ENCODE measurements at places on chromosomes 5 and 9.
A peak's percentile ranks its signal among the peaks of the same experiment; 100 is the strongest.

- DNase-seq, result no peak
Measured at GRCh38 chr5:78811121-78811817, 162.7 kb upstream of the LHFPL2 start.

GRCh38 chr5:84228266-84228665 lies 156.4 kb downstream of the EDIL3 start:
- DNase-seq, result peak; percentile 43

- DNase-seq, result no peak
Measured at GRCh38 chr9:105148328-105149006, 96.0 kb upstream of the SLC44A1 start.

DNA sequence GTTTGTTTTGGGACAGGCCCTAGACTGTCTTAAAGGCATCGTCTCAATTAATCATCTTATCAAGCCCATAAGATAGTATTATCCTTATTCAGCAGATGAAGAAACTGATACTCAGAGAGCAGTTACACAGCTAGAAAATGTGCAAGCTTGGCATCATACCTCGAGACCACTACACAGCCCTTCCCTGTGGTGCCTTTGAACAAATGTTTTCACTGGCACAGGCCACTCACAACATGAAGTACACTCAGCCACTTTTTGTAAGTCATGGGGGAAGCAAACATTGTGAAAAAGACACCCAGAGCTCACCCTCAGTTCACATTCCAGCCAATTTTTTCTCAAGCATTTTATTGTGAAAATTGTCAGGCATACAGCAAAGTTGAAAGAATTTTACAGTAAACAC lies 122.5 kb downstream of the WDR41 start:
- DNase-seq, result peak; percentile 39

DNA sequence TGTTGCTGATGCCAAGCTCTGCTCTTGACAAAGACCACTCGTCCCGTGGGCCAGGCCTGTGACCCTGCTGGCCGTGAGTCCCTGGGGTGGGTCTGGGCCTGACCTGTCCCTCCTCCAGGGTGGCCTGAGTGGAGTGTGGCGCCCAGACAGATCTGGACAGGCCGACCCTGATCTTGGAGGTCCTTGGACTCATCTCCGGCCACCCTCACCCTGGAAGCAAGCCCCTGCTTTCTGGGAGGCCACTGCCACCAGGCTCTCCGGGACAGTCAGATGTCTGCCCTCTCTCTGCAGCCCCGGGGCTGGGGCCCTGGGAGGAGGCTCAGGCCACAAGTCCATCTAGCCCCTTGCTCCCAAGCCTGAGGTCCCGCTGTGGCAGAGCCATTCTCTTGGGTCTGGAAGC lies 31.2 kb upstream of the TMEM250 start:
- no peak for DNase-seq

- DNase-seq, result no peak
Measured at GRCh38 chr9:26567976-26568375, 324.6 kb downstream of the CAAP1 start.

DNA sequence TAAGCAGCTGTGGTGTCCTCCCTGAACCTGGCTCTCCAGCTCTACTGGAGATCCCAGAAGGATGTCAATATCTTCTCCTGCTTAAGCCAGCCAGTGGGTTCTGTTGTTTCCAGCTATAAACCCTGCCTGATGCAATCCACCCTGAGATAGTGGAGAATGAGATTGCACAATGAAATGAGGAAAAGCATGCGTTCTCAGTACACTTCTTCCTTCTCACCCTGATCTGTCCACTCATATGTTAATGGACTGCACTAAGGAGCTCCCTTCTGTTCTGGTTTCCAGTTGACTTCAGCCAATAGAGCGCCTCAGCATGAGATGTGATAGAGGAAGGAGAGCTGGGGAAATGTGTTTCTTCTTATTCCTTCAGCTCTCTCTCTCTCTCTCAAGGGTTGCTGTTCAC lies 40.0 kb upstream of the CDH6 start:
- peak; percentile 80 for DNase-seq

GRCh38 chr5:55308254-55308836 lies 556 bp downstream of the MTREX start:
- DNase-seq, result peak; percentile 39

GRCh38 chr5:95856501-95856981 lies 34.0 kb upstream of the GLRX start:
- no peak for DNase-seq

GRCh38 chr5:137760719-137761516 lies 6.8 kb upstream of the HNRNPA0 start:
- peak; percentile 40 for DNase-seq

DNA sequence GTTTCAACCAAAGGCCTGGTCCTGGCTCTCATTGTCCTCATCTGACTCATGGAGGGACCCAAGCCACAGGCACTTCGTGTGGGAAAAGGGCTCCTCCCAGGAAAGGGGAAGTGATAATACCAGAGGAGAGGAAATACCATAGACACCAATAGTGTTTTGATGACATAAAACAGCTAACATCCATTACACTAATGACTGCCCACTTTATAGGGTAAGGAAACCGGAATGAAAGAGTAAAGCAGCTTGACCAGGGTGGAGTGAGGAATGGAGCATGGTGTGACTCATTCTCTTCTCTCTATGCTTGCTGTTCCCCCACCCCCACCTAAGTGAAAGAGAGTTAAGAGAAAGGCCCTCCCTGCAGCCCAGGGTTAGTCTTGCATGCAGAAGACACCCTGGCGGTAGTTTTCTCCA lies 67.4 kb upstream of the HRH2 start:
- peak; percentile 38 for DNase-seq

- peak; percentile 63 for DNase-seq
Measured at GRCh38 chr9:101536938-101537337, 3.3 kb downstream of the RNF20 start.

DNA sequence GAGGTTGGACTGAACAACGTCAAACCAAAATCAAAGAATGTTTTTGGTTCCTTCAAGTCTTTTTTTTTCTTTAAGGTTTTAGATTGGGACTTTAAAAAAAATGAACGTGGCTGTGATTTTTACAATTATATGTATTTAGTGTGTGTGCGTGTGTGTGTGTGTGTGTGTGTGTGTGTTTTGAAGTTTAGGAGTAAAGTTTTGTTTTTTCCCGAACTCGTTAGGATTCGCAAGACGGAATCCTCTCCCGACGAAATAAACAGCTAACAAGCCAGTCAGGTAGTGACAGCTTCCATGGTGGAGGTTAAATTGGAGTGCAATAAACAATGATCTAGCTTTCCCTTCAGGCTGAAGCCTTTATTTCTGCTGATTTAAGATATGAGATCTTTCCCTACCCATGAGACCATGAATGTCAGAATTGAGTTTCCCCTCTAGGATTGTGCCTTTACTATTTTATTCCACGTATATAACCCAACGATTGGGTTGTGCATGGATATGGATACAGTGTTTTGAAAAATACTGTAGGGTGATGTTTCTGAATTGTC lies 1.2 kb downstream of the KIAA1958 start:
- peak; percentile 41 for DNase-seq

- peak; percentile 37 for DNase-seq
Measured at GRCh38 chr5:92652756-92653155, 928.3 kb downstream of the NR2F1-AS1 start.

- DNase-seq, result peak; percentile 41
Measured at GRCh38 chr9:105245029-105245890, 809 bp downstream of the SLC44A1 start.

GRCh38 chr5:102700120-102700831 lies 54.8 kb upstream of the PAM start:
- no peak for DNase-seq

DNA sequence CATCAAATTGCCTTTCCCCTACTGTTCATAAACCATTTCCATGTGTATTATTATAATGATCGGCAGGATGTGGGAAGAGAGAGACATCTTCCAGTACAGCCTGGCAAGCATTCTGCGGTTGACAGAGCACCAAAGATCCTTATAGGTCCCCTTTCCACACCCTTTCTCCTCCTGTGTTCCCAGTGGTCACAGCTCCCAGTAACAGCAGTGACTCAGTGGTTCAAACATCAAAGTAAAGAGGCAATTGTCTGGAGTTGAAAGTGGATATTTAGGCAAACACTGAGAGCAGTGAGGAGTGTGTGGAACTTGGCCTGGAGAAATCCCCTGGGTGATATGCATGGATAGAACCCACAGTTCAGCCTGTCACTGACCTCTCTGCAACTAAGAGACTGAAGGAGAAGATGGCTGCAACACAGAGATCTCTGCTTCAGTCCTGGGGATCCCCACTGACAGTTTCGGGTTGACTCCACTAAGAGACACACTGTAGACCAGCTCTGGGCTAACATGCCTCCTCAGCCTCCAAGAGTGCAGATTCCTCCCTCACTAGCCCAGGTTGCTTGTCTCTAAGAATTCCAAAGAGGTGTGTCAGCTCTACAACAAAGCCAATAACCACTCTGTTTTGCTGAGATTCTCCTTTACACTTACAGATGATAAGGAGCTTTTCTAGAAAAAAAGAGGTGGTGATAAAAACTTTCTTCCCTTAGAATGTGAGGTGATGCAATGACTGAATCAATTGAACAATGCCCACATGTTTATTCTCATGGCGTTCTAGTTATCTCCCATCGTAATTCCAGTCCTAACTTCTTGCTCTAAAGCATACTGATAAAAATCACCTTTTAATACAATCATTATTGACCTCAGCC lies 94.4 kb upstream of the IL6ST start:
- DNase-seq, result peak; percentile 75

GRCh38 chr5:5593391-5593790 lies 170.9 kb downstream of the ICE1 start:
- no peak for DNase-seq

DNA sequence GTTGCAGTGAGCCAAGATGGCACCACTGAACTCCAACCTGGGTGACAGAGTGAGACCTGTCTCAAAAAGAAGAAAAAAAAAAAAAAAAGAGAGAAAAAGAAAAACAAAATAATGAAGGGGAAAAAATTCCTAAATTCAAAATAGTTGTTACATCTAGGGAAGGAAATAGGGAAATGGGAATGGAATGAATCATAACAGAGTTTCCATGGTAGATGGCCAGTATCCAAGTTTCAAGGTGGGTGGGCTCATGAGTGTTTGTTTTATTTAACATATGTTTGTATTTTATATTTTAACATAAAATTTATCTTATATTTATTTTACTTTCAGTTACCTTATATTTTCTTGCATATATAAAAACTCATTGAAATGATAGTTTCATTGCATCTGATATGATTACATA lies 215.6 kb downstream of the ARHGEF28 start:
- DNase-seq, result no peak

GRCh38 chr9:89419978-89420394 lies 77.9 kb downstream of the SEMA4D start:
- DNase-seq, result no peak

- DNase-seq, result no peak
Measured at GRCh38 chr5:66795682-66796081, 199.5 kb downstream of the MAST4 start.

DNA sequence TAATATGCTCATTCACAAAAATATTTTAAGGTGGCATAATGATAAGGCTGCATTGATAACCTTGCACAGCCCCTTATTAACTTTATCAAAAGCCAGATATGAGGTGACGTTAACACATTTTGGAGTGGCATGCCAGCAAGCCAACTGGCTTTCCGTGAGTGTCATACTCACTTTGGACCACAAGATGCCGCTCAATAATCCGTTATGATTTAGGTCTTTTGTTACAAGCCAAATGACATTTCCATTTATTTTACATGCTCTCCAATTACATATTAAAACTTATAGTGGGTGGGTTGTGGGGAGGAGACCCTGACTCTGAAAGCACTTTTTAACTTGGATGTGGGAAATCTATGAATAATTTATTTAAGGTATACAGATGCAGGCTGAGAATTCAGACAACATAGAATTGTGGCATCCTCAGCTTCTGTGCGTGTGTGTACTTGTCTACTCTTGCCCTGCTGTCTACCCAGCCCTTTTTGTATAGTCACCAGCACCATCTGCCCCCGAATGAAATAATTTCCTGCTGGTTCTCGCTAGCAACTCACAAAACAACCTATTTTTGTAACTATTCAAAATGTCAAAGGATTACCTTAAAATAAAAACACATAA lies 305.1 kb downstream of the PSAT1 start:
- DNase-seq, result peak; percentile 73

Measured in choroid plexus epithelial cell (primary cell).